ENCODE measurements at places on chromosomes 3 and 15.

GRCh38 chr3:38834110-38834509 is 18.1 kb upstream of the SCN10A start:
- peak; percentile 60 for DNase-seq

- no peak for DNase-seq
Observed at GRCh38 chr3:89522155-89522554, 414.7 kb downstream of the EPHA3 start.

DNA sequence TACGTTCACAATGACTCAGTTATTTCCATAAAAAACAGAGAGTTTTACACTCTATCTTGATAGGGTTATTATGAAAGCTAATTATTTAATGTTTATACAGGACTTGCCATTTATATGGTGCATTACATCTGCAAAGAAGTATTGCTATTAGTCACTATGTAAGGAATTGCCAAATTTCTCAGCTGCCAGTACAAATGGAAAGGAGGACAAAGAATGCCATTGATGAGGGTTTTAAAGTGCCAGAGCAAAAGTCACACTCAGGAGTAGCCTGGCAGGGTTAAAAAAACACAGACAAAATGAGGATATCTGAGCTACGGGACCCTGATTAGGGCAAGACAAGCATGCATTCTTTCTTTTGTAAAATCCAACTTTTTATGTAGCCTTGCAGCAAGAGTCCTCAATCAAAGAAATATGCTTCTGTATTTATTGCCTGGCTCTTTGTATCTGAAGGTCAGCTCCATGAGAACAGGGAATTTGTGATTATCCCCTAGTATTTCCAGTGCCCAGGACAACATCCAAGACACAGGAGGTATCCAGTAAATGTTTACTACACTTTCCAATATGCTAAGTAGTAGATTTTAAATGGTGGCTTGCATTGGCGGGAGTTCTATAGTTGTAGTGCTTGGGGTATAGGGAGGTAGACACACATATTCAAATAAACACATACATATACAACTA is 1013.6 kb downstream of the ROBO1 start:
- DNase-seq: no peak

GRCh38 chr3:131907796-131908195 is 127.0 kb downstream of the CPNE4 start:
- DNase-seq: no peak

GRCh38 chr3:120772081-120772480 is 29.5 kb downstream of the GTF2E1 start:
- DNase-seq: no peak

GRCh38 chr3:138849222-138849940 is 14.7 kb upstream of the PIK3CB start:
- DNase-seq: no peak

All from H1 (cell line).